ENCODE measurements at places on chromosomes 11 and 22.

DNA sequence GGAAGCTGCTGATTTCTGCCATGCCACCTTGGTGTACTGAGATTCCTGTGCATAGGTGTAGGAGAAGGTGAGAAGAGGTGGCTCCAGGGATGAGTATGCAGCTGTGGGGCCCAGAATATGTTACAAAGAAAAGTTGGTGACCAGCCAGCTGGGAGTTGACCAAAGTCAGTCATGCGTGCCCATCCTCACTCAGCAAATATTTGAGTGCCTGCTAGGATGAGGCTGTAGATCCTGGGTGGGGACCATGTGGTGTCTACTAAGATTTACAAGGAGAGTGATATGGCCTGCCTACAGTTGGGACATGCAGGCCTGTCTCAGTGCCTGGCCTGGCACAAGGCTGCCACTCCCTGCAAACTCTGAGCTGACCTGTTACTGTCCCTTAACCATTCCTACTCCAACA is 19.4 kb downstream of the RNF185 start:
- no peak for DNase-seq

DNA sequence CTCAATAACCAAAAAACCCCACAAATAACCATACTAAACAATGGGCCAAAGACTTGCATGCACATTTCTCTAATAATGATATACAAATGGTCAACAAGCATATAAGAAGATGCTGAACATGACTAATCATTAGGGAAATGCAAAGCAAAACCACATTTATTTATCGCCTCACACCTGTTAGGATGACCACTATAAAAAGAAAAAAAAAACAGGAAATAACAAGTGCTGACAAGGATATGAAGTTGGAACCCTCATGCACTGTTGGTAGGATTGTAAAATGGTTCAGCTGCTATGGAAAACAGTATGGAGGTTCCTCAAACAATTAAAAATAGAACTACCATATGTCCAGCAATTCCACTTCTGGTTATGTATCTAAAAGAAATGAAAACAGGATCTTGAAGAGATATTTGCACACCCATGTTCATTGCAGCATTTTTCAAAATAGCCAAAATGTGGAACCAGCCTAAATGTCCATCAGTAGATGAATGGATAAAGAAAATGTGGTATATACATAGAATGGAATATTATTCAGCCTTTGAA is 66.2 kb downstream of the AMBRA1 start:
- DNase-seq, result no peak

DNA sequence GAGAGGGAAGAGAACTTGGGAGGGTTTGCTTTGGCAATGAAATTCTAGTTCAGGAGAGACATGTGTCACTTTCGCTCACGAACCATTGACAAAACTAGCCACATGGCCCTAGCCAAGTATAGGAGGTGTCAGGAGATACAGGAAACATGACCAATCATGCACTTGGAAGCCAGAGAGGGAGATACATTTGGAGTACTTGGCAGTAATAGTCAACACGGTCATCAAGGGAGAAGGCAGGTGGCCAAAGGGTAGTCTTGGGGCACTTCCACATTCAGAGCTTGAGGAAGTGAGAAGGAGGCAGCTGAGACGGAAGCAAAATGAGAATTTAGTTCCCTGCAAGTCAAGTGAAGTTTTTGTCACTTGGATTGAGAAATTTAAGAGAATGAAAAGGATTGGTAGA is 26.4 kb upstream of the KIRREL3 start:
- DNase-seq, result no peak

DNA sequence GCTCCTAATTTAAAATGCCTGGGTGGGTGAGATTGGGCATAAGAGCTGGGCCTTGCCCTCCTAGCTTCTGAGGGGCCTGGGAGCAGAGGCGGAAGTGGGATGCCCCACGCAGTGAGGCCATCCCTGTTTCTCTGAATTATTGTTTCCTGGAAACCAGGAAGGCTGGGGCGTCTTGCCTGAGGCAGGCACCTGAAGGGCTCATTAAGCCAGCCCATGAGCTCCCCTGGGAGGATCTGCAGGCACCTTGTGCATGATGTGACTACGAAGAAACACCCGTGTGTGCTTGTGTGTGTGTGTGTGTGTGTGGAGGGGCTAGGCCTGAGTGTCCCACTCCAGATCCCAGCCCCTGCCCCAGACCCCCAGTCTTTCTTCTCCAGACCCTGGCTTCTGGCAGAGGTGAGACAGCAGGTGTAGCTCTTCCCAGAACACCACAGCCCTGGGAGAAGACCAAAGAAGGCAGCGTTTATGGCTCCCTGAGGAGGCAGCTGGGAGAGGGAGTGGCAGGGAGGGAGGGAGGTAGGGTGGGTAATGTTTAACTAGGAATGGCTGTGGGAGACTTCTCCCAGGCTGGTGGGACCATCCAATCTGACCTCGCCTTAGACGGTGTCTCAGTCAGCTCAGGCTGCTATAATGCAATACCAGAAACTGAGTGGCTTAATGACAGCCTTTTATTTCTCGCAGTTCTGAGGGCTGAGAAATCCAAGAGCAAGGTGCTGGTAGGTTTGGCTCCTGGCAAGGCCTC is 2.1 kb upstream of the BATF2 start:
- no peak for DNase-seq

DNA sequence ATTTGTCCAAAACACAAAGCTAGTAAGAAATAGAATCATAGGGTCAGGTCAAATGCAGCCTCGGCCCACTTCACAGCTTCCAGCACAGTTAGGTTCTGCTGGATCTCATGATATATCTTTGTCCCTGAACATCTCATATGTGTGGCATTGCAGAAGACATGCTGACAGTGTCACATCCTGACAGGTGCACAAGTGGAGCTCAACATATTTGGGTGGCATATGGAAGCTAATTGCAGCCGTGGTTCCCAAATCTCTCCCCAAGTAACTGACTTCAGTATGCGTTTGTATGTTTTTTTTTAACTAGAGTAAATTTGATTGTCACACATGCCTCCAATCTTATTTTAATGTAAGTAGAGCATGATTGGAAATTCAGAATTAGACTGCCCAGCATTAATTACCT is 33.4 kb downstream of the NAV2 start:
- DNase-seq, result no peak

- DNase-seq, result no peak
These were observed 27.9 kb downstream of the PHF21B start for GRCh38 chr22:44981857-44982256.

DNA sequence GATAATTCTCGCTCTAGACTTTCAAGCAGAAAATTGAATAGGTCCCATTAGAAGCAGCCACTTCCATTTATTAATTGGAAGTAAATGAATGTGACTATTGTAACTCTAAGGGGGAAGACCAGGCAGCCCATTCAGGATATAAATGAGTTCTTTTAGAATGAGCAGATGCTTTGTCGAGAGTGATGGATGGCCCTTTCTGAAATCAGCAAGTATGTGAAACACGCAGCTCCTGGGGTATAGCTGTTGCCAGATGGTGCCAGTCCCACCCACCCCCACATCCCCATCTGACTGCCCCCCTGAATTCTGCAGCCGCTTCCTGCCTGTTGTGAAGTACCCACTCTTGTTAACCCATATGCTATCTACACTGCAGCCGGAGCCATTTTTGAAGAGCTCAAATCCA is 3.7 kb downstream of the SLC15A3 start:
- peak; percentile 87 for DNase-seq

GRCh38 chr22:25154667-25154999 is 45.0 kb upstream of the CRYBB3 start:
- DNase-seq, result no peak

GRCh38 chr11:116535120-116535519 is 237.7 kb downstream of the BUD13 start:
- DNase-seq, result no peak

DNA sequence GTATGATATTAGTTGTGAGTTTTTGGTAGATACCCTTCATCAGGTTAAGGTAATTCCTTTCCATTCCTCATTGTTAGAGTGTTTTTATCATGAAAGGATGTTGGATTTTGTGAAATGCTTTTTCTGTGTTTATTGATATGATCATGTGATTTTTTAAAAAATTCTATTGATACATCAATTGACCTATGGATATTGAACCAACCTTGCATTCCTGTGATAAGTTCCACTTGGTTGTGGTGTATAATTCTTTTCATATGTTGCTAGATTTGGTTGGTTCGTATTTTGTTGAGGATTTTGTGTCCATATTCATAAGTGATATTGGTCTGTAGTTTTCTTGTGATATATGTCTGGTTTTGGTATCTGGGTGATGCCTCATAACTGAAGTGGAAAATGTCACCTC is 6.7 kb downstream of the ANKRD13D start:
- no peak for DNase-seq
